ENCODE measurements at places on chromosomes 3 and 15. TPM values are rescaled to one million over a fixed set of nuclear protein-coding genes. Genes with fewer than 3 reads are reported as not detected.

FAM240A gene
- not detected for total RNA-seq

- peaks cover 5% of the 10 kb centered on the region for H3K36me3 ChIP-seq
- no peak overlapping the region for H3K27ac ChIP-seq
- H3K27me3 ChIP-seq = no peaks in the 10 kb centered on the region
- no peak for DNase-seq
- no peak overlapping the region for H3K4me3 ChIP-seq
Measured at GRCh38 chr3:171379281-171379680, 80.9 kb downstream of the TNIK start.

DNA sequence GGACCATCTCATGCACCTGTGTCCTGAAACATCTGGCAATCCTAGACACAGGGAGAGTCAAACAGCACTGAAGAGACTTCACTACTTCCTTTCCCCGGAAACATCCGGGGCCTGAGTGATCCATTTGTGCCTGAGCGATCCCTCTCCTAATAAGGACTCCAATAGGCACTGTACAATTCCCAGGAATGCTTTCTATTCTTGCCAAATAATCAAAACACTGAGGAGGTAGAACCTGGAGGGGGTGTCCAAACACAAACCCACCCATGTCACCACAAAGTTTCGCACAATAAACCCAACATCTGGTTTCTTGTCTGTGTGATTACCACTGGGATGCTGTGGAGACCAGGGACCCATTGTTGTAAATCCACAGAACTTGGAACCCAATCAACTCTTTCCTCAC is 205.0 kb downstream of the OPA1 start:
- H3K27me3 ChIP-seq = no peaks in the 10 kb centered on the region
- no peak overlapping the region for H3K4me3 ChIP-seq

GRCh38 chr3:124168271-124168670 is 176.3 kb upstream of the ROPN1 start:
- H3K36me3 ChIP-seq = peaks cover 4% of the 10 kb centered on the region
- H3K27ac ChIP-seq = no peak overlapping the region
- H3K4me1 ChIP-seq = peaks cover 20% of the 10 kb centered on the region
- H3K4me3 ChIP-seq = no peak overlapping the region
- H3K27me3 ChIP-seq = no peaks in the 10 kb centered on the region

GRCh38 chr15:39579487-39580116 is 1.3 kb upstream of the THBS1 start:
- peaks cover 16% of the 10 kb centered on the region for H3K4me1 ChIP-seq
- H3K27ac ChIP-seq = peak overlapping the region; percentile 88
- H3K4me3 ChIP-seq = peak overlapping the region; percentile 95
- peaks cover 11% of the 10 kb centered on the region for H3K36me3 ChIP-seq

DNA sequence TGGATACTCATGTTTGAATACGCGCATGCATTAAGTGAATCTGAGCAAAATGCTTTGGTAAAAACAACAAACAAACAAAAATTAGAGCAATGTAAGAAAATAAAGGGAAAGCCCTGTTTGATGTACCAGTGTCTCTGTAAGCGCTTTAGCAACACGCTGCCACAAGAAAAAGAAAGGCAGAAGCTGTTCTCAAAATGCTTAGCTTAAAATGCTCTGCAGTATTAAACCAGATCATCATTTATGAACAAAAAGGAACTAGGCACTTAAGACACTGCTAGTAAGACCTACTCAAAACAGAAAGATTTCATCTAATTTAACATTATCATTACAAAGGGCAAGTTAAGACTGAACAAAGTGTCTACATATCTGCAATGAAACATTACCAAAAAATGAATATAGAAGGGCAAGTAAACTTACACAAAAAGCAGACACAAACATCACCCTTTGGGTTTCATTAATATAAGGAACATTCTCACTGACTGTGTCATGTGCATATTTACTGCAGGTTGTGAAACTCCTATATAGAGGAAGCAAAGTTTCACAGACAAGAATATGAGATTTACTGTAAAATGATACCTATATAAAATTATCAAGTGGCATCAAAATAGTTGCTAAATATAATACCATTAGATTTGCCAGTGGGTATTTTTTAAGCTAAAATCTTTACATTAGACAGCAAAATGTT is 102.1 kb downstream of the FBXL22 start:
- no peaks in the 10 kb centered on the region for H3K27me3 ChIP-seq
- H3K4me1 ChIP-seq = no peaks in the 10 kb centered on the region
- H3K36me3 ChIP-seq = peaks cover 20% of the 10 kb centered on the region
- no peak overlapping the region for H3K4me3 ChIP-seq

CHRM5 gene
- not detected for total RNA-seq

GRCh38 chr15:44058126-44058525 is 136.9 kb downstream of the FRMD5 start:
- no peak overlapping the region for H3K27ac ChIP-seq
- H3K36me3 ChIP-seq = no peaks in the 10 kb centered on the region
- DNase-seq = no peak
- H3K4me1 ChIP-seq = no peaks in the 10 kb centered on the region
- H3K4me3 ChIP-seq = no peak overlapping the region

SPESP1 gene
- not detected for total RNA-seq

GRCh38 chr15:70505411-70505919 is 257.9 kb downstream of the UACA start:
- H3K36me3 ChIP-seq = peaks cover 12% of the 10 kb centered on the region
- H3K27me3 ChIP-seq = peaks cover 3% of the 10 kb centered on the region
- no peak overlapping the region for H3K4me3 ChIP-seq

TEX55 gene
- total RNA-seq = not detected

DNA sequence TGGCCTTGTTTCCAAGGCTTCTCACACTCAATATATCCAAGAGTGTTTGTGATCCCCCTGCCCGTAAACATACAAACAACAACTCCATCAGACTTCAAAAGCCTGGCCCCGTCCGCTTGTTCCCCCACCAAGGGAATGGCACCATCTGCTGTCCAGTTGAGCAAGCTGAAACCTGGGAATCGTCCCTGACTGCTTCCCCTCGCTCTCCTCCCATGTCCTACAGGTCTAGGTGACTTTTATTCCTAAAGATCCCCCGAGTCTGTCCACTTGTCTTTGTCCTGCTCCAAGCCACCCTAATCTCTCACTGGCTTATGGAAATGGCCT is 27.9 kb upstream of the FAM174B start:
- peaks cover 25% of the 10 kb centered on the region for H3K4me1 ChIP-seq
- H3K36me3 ChIP-seq = no peaks in the 10 kb centered on the region
- H3K27me3 ChIP-seq = peaks cover 12% of the 10 kb centered on the region
- DNase-seq = no peak

- H3K27me3 ChIP-seq = no peaks in the 10 kb centered on the region
- H3K4me3 ChIP-seq = no peak overlapping the region
- no peak for DNase-seq
- H3K27ac ChIP-seq = no peak overlapping the region
Measured at GRCh38 chr3:124826703-124827102, 60.5 kb downstream of the ITGB5 start.

GRCh38 chr15:75705854-75706681 is 6.6 kb downstream of the CSPG4 start:
- peak overlapping the region; percentile 7 for H3K27ac ChIP-seq
- peaks cover 18% of the 10 kb centered on the region for H3K4me1 ChIP-seq
- DNase-seq = no peak
- peak overlapping the region; percentile 2 for H3K4me3 ChIP-seq
- H3K27me3 ChIP-seq = peaks cover 3% of the 10 kb centered on the region
- no peaks in the 10 kb centered on the region for H3K36me3 ChIP-seq

GRCh38 chr3:94036909-94037507 is 8.6 kb upstream of the STX19 start:
- no peaks in the 10 kb centered on the region for H3K27me3 ChIP-seq
- DNase-seq = no peak
- peaks cover 13% of the 10 kb centered on the region for H3K36me3 ChIP-seq
- no peak overlapping the region for H3K27ac ChIP-seq

DNA sequence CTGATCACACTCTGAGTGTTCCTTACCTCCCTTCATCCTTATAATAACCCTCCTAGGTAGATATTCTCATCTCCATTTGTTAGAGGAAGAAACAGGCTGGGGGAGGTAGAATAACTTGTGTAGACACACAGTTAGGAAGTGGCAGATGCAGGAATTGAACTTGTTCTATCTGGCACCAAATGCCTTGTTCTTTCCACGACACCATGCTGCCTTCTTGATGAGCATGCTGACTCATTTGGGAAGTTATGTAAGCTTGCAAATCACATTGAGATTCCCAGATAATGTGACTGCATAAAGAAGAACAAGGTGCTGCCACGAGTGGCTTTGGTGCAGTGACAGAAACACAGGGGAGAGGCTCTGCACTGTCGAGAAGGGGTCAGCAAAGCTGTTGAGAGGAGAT is 27.5 kb upstream of the NDUFB4 start:
- H3K4me3 ChIP-seq = no peak overlapping the region
- no peak for DNase-seq

LOXL1 gene
- 10.3 TPM for total RNA-seq

Data from type B pancreatic cell (in vitro differentiated cells).